Stimulated activated CD8-positive, alpha-beta memory T cell treated with anti-CD3 and anti-CD28 coated beads, Interleukin-7, amount 100 ng/mL, for 1 hour (primary cell): ENCODE measurements at places on chromosomes 4 and X.

GRCh38 chrX:55210931-55211677, 9.0 kb upstream of the PAGE5 start:
- no peak for DNase-seq

GRCh38 chr4:73776321-73776729, 36.0 kb downstream of the CXCL8 start:
- no peak for DNase-seq

DNA sequence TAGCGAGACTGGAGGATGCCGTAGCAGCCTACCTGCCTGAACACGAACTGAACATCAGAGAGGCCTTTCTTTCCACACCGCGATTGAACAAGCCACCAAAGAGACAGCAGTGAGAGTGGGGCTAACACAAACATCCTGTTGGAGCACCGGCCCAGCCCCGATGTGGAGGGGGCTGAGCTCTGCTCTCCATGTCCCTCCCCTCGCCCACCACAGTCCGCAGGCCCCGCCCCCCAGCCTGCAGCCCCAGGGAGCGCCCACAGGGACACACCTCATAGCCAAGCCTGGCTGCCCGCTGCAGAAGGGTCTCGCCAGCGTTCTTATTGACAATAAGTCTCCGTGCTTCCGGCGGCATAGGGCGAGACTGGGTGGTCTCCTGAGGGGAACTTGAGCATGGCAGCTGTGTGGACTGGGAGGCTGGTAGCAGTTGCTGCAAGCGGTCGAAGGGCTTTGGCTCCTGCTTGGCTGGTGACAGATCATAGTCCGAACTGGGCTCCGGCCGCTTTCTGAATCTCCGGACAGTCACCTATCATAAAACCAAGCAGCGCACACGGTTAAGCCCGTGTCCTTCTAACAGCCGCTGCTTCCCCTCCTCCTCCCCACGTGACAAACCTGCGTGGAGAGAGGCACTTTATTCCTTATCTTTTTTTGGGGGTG, 35.8 kb downstream of the BCOR start:
- no peak for DNase-seq

- DNase-seq, result no peak
These were observed 1092.3 kb downstream of the ARAP2 start for GRCh38 chr4:35151816-35152572.

DNA sequence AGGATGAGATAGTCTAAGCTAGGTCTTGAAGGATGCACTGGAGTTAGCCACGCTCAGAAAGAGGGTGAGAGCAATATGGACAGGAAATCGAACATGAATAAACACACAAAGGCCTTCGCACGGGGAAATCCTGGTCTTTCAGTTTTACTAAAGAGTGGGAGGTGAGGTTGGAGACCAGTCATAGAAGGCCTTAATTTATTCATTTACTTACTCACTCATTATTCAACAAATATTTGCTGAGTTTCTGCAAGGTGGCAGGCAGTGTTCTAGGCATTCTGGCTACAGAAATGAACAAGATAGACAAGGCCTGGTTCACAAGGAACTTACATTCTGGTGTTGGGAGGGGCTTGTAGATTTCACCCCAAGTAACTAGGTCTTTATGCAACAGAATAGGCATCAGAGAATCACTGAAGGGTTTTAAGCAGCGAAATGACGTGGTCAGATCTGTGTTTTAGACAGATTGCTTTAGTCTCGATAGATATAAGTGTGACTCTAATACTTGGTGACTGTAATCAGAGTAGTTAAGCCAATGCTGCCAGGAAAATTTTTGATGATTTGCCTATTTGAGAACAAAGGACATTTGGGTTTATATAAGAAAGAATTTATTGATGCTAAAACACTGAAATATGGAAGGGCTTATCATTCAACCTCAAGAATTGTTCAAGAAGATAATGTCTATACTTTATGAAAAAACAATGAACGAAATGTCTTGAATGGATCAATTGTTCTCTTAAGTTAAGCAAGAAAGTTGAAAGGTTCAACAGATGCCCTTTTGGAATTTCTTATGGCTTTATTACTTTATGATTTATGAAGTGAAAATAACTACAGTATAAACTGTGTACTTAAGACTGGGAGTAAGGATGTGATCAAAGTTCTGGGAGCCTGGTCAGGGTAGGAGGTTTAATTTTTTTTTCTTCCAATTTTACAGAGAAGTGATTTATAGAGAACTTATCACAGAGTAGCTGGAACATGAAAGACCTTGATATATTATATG, 184.4 kb upstream of the CASK start:
- DNase-seq, result no peak

GRCh38 chrX:47514533-47515235, 31.7 kb upstream of the ZNF41 start:
- no peak for DNase-seq

DNA sequence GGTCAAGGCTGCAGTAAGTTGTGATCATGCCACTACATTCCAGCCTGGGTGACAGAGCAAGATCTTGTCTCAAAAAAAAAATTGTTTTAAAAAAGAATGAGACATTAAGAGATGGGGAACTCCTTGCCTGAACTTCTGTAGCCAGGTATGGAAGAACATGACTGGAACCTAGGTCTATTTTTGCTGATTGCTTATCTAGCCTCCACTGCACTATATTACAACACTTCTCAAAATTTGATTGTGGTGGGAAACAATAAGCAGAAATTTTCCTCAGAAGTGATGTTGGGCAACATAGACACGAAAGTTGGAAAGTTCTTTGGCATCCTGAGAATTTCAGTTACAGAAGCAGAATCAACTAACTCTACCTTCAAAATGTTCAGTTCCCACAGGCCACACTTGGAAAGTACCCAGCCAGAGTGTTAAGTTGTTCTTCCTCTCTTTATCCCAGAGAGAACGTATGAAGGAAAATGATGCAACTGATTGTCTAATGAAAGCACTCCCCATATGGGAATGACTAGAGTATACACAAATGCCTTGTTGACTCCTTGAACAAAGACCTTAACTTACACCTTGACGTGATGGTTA, 50.0 kb downstream of the LUZP4 start:
- no peak for DNase-seq

GRCh38 chr4:55397126-55397436, 1.3 kb downstream of the TMEM165 start:
- DNase-seq, result no peak

- no peak for DNase-seq
These were observed 1.0 kb upstream of the USP27X start for GRCh38 chrX:49878128-49878833.

DNA sequence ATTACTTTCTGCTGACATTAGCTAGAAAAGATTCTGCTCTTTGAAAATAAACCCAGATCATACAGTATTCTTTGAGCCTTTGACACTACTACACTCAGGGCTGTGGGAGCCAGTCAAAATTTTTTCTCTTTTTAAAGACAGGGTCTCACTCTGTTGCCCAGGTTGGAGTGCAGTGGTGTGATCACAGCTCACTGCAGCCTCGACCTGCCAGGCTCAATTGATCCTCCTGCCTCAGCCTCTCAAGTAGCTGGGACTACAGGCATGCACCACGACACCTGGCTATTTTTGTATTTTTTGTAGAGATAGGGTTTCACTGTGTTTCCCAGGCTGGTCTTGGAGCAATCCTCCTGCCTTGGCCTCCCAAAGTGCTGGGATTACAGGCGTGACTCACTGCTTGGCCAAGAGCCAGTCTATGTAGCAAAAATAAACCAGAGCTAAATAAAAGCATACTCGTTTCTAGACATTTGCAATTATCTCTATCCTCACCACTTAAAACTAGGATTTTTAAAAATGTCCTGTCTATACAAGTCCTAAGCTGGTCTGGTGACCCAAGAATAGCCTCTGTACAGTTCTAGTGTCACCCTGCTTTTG, 43.2 kb downstream of the AKAP4 start:
- no peak for DNase-seq

DNA sequence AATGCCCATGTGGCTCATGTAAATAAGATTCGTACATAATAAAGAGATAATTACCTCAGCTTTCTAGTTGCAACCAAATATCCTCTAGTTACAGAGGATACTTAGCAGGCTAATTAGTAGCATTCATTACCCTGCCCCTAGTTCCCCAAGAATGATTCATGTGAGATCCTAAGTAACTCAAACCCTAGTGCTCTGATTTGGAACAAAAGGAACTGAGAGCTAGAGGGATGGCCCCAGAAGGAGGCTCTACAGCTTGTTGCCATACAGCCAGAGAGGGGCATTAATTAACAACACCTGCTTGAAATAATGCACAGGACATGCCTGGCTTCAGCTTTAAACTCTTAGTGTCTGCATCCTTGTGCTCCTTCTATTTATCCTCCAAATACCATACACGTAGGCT, 32.6 kb upstream of the CBR4 start:
- DNase-seq, result no peak

- DNase-seq, result no peak
These were observed 23.4 kb downstream of the SPACA5 start for GRCh38 chrX:48030237-48030636.

DNA sequence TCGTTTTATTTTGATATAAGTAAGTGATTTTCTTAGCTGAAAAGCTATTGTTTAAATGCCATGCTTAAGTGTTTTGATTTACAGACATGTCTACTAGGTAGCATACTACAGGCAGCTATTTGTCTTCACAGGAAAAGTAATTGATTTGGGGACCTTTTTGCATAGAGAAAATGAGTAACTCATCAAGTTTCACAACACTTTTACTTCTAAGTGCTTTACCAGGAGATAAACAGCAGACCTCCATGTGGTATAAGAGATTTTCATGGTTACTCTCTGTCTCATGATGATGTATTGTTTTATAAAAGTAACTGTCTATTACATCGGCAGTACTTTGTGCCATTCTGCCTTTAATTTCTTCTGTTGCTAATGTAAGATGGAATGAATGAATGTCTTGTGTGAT, 28.7 kb downstream of the RBPJ start:
- DNase-seq, result no peak

DNA sequence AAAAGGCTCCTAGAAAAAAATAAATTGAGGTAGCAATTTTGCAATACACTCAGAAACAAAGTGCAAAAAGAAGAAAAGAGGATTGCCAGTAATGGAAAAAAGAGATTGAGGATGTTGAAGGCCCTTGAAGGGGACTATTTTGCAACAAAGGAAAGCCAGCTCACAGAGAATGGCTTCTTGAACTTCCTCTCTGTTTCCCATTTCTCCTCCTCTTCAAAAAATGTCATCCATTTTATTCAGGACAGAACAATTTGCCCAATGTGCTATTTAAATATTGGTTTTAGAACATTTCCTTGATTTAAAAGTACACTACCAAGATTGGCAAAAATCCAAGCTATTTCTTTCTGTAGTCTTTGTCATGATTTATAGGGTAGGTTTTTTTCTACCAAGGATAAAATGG, 60.2 kb downstream of the GASK1B start:
- no peak for DNase-seq

DNA sequence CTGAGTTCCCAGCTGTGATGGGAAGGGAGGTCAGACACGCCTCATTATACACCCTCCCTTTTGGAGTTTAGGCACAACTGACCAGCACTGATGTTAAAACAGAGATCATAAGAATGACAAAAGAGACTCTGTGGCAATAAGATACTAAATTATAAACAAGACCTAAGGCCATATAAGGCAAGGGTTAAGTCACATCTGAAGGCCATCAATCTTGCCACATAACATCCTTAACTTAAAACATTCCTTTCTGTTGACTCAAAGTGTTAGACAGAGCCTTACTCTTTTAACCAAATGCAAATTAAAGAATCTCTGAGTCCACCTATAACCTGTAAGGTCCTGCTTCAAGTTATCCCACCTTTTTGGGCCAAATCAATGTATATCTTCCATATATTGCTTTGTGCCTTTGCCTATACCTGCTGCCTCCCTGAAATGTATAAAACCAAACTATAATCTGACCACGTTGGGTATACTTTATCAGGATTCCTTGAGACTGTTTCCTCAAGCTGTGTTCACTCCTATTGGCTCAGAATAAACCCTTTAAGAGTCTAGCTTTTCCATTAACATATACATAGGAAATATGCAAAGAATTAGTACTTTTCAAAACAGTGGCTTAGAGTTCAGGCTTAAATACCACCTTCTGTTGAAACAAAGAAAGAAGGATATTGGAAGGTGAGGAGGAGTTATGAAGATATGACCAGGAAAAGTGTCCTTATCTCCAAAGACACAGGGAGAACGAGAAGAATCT, 214.4 kb upstream of the PPP1R2C start:
- DNase-seq, result no peak

DNA sequence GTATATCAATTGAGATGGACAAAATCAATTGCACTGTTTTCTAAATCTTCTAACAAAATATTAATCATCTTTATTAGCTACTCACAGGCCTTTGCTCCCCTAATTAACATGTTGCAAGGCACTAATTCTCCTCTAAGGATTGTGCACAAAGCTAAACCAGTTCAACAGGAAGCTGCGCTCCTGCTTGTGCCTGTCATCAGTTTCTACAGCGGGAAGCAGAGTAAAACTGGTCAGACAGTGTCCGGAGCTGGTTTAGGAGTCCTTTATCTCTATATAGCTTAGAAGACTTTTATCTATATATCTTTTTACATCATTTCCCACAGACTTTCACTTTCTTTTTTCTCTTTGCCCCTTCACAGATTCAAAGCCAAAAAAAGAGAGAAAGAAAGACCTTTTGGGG, 79.1 kb downstream of the ELOVL6 start:
- DNase-seq, result no peak

DNA sequence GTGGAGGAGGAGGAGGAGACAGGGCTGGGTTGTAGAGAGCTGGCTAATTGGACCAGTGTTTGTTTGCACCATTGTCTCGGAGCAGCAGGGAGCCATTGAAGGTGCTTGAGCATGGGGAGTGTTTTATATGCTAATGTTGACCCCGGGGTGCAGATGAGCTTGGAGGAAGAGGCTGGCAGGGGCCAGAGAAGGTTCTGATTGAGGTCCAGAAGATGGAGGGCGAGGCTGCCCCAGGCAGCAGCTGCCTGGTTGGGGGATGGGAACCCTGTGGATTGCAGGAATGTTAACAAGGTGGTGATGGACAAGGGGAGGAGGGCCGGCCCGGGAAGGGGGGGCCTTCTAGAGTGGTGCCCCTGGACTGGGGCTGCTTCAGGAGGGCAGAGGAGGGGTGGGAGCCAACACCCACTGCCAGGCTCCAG, 18.0 kb downstream of the DOK7 start:
- DNase-seq, result no peak

GRCh38 chr4:181202240-181202639, 1041.0 kb upstream of the TENM3 start:
- DNase-seq, result no peak

- no peak for DNase-seq
These were observed 47.0 kb upstream of the ARSJ start for GRCh38 chr4:114026447-114026846.

GRCh38 chr4:169231647-169232262, 39.0 kb downstream of the SH3RF1 start:
- no peak for DNase-seq

- no peak for DNase-seq
These were observed 856.3 kb downstream of the RPA4 start for GRCh38 chrX:97740044-97740443.

DNA sequence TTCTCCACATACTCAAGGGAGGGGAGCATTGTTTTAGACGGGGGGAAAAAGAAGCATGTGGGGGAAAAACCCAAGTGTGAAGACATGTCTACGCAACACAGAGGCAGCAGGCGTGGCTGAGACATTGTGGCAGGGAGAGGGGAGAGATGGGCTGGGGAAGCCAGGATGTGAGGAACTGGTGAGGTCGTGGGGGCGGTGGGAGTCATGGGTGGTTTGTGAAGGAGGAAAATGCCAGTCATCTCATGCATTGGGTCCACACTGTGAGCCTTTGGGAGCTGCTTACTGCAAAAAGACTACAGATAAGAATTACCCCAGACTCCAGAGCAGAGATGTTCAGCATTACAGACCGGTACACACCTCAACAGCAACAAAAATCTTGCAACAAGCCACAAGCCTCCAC, 2.1 kb downstream of the JAKMIP1 start:
- DNase-seq, result peak; percentile 36

GRCh38 chrX:149074398-149074797, 430.7 kb downstream of the IDS start:
- no peak for DNase-seq
